Brain pericyte (primary cell): ENCODE measurements at places on chromosomes 5 and 9.
A peak's percentile ranks its signal among the peaks of the same experiment; 100 is the strongest.

GRCh38 chr9:126058591-126058990 lies 268.0 kb upstream of the MVB12B start:
- no peak for DNase-seq

DNA sequence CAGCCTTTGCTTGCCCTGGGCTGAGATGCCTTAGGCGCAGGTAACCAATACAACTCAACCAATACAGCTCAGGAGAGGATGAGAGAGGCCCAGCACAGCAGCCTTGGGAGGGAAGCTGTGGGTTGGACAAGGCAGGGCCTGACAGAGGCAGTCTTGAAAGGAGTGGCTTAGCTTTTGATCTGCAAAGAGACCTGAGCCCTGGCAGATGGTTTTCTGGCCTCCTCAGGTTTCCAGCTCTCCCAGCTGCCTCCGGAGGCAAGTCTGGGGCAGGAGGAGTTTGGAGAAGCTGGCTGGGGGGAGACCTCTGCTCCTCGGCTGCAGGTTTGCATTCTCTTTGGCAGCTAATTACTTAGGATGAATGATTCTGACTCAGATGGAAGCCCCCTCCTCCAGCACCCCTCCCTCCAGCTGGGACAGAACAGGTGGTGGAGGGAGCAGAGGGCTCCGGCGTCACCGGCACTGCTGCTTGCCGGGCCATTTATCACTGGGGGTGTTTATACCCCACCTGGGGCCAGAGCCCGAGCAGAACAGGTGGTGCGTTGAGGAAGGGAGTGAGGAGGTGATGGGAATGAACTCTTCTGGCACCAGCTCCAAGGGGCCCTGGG lies 50.8 kb downstream of the TSPAN17 start:
- DNase-seq = no peak

DNA sequence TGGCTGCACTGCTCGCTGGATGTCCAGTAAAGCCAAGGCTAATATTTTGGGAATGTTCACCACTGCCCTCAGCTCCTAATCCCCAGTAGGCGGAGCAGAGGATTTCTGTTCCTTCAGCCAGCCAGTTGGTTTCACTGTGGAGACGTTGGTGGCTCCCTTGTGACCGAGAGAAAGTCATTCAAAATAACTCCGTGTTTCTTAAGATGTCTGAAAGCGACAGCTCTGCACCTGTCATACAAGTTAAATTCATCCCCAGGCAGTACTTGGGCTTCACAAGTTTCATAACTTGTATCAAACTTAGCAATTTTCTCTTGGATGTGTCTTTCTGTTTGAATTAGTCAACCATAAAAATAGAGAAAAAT lies 382 bp upstream of the CDKN2B start:
- no peak for DNase-seq

GRCh38 chr9:135130207-135130976 lies 42.9 kb downstream of the OLFM1 start:
- DNase-seq = no peak

DNA sequence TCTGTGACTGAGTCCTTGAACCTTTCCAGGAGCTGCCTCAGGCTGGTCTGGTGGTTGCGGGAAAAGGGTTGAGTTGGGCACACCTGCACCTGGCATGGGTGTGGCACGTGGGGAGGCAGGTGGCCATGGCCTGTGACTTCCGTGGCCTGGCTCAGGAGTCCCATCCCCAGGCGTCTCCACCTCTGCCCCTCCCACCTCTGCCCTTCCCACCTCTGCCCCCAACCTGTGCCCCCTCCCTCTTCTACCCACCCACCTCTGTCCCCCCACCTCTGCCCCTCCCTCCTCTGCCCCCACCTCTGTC lies 1.9 kb upstream of the QRFP start:
- DNase-seq = no peak

- DNase-seq = no peak
Observed at GRCh38 chr9:71822456-71822855, 54.1 kb upstream of the CEMIP2 start.

DNA sequence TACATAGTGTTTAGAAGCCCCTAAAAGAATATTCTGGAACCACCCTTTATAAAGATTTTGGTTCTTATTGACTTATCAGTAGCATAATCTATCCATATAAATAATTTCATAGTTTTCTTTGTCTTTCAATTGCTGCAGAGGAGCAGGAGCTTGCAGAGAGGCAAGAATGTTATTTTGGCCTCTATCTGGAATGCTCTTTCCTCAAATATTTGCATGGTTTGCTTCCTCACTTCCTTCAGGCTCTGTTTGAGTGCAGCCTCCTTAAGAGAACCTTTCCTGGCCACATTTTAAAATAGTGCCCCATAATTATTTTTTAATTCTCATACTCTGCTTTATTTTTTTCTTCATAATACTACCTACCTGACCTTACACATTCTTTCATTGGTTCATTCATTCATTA lies 1.5 kb downstream of the C5 start:
- no peak for DNase-seq

DNA sequence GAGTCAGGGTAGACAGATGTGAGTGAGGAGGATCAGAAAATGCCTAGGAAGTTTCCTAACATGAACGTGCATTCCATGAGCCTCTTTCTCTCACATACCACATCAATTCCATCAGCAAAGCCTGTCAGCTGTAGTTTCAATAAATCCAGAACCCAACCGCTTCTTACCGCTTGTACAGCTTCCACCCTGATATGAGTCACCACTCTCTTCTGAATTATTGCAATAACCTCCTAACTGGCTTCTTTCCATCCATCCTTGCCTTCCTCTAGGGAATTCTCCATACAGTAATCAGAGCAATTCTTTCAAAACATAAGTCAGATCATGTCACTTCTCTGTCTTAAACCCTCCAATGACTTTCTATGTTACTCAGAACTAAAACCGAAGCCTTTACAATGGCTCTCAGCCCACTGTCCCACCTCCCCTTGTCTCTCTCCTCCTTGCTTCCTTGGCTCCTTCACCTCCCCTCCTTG lies 8.1 kb upstream of the RAD23B start:
- peak; percentile 81 for DNase-seq

- no peak for DNase-seq
Observed at GRCh38 chr9:8605096-8605495, 805.5 kb upstream of the DMAC1 start.

- DNase-seq = no peak
Observed at GRCh38 chr5:36768450-36768849, 108.1 kb upstream of the NIPBL start.

GRCh38 chr5:151931260-151931659 lies 6.6 kb upstream of the GLRA1 start:
- no peak for DNase-seq

- no peak for DNase-seq
Observed at GRCh38 chr5:10467281-10468198, 25.9 kb downstream of the ROPN1L start.

GRCh38 chr5:885529-885928 lies 7.1 kb downstream of the BRD9 start:
- no peak for DNase-seq

- no peak for DNase-seq
Observed at GRCh38 chr9:129748249-129748648, 4.6 kb downstream of the PTGES start.

- DNase-seq = no peak
Observed at GRCh38 chr5:154309371-154309745, 118.8 kb downstream of the GALNT10 start.

DNA sequence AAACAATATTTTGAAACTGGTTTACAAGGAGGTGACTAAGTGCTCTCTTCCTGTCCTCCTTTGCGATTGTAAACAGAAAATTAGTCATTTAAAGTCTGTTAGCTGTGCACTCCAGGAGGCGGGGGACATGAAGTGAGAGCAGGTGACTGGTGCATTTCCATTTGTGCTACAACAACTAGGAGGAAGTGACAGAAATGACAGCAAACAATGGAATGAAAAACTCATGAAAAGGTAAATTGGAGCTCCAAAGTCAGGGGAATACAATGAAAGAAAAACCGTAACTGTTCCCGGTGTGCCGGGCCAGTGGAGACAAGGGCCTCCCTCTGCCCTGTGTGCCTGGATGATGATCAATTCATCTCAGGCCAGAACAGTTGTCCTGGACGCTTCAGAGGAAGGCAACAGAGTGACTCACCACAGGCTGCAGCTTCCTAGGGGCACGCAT lies 439.9 kb downstream of the GADD45G start:
- DNase-seq = no peak

- DNase-seq = no peak
Observed at GRCh38 chr9:69076550-69076949, 41.0 kb downstream of the FXN start.

DNA sequence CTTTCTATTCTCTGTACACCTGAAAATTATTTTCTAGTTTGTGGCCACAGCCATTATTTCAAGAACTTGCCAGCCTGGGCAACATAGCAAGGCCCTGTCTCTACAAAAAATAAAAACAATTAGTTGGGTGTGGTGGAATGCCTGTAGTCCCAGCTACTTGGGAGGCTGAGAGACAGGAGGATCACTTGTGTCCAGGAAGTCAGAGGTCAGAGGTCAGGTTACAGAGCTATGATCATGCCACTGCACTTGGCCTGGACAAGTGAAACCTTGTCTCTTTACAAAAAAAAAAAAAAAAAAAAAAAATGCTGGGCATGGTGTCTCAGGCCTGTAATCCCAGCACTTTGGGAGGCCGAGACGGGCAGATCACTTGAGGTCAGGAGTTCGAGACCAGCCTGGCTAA lies 58.3 kb downstream of the HMGCR start:
- no peak for DNase-seq
